ENCODE measurements at places on chromosomes 1 and 21. TPM values are rescaled to one million over a fixed set of nuclear protein-coding genes. Genes with fewer than 3 reads are reported as not detected.

GRCh38 chr1:158793604-158794003, 12.6 kb upstream of the OR6N2 start:
- H3K27ac ChIP-seq = no peak overlapping the region
- H3K36me3 ChIP-seq = no peaks in the 10 kb centered on the region
- DNase-seq = no peak
- H3K4me3 ChIP-seq = no peak overlapping the region
- no peaks in the 10 kb centered on the region for H3K4me1 ChIP-seq

GRCh38 chr1:205918955-205919746, 24.1 kb downstream of the SLC26A9 start:
- no peaks in the 10 kb centered on the region for H3K27me3 ChIP-seq
- peak; percentile 82 for DNase-seq
- H3K36me3 ChIP-seq = no peaks in the 10 kb centered on the region

The SNRPE gene
- 59.9 TPM for total RNA-seq

GRCh38 chr1:244092293-244092963, 41.3 kb downstream of the ZBTB18 start:
- no peaks in the 10 kb centered on the region for H3K4me1 ChIP-seq
- H3K4me3 ChIP-seq = no peak overlapping the region
- no peaks in the 10 kb centered on the region for H3K27me3 ChIP-seq
- no peak overlapping the region for H3K27ac ChIP-seq
- H3K36me3 ChIP-seq = no peaks in the 10 kb centered on the region
- no peak for DNase-seq

DNA sequence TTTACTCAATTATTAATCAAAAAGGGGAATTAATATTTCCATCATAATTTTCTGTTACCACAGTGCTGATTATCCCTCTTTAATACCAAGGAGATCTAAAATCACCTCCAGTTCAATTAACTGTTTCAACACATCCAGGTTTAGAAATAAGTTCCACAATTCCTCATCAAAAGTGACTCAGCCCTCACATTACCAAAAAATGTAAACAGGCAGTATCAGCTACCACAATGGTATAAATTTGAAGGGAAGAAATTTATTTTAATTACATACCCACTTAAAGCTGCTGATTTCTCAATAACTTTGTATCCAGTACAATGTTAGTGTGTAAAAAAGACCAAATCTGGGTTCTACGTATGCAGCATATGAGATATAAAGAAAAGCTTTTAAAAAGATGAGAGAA, 51.9 kb downstream of the EIF4G3 start:
- H3K4me3 ChIP-seq = no peak overlapping the region
- no peak overlapping the region for H3K27ac ChIP-seq
- peaks cover 23% of the 10 kb centered on the region for H3K4me1 ChIP-seq
- H3K27me3 ChIP-seq = no peaks in the 10 kb centered on the region
- no peak for DNase-seq

DNA sequence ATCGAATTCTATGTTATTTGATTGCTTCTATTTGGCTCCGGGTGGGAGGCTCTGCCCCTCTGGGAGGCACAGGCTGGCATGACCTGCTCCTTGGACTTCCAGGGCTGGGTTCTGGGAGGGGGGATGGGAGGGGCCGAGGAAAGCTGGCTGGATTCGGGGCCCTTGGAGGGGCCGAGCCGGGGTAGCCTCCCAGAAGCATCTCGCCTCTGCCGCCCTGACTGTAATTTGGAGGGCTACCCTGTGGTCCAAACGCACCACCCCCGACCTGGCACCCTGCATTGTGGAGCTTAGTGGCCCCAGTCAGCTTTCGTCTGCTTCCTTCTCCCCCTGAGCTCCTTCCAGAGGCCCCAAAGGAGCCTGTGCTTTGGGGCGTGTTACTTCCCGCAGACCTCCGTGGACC, 85.4 kb upstream of the TMEM51 start:
- no peaks in the 10 kb centered on the region for H3K36me3 ChIP-seq
- no peaks in the 10 kb centered on the region for H3K27me3 ChIP-seq
- no peak for DNase-seq

The PLCH2 gene
- total RNA-seq = 0.54 TPM

DNA sequence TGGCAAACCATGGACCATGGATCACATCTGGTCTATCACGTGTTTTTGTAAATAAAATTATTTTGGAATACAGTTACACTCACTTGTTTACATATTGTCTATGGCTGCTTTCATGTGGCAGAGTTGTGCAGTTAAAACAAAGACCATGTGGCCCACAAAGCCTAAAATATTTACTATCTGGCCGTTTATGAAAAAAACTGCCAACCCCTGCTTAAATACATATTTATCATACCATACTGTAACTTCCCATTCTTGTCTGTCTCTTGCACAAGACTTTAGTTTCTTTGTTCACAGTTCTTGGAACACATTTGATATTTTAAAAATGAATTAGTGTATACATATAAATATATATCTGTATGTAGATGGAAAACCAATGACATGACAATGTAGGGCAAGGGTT, 141.5 kb downstream of the PAPPA2 start:
- H3K4me3 ChIP-seq = no peak overlapping the region
- H3K36me3 ChIP-seq = no peaks in the 10 kb centered on the region
- no peak for DNase-seq
- H3K4me1 ChIP-seq = no peaks in the 10 kb centered on the region
- H3K27me3 ChIP-seq = no peaks in the 10 kb centered on the region
- no peak overlapping the region for H3K27ac ChIP-seq

The SMIM12 gene
- total RNA-seq = 25.3 TPM

DNA sequence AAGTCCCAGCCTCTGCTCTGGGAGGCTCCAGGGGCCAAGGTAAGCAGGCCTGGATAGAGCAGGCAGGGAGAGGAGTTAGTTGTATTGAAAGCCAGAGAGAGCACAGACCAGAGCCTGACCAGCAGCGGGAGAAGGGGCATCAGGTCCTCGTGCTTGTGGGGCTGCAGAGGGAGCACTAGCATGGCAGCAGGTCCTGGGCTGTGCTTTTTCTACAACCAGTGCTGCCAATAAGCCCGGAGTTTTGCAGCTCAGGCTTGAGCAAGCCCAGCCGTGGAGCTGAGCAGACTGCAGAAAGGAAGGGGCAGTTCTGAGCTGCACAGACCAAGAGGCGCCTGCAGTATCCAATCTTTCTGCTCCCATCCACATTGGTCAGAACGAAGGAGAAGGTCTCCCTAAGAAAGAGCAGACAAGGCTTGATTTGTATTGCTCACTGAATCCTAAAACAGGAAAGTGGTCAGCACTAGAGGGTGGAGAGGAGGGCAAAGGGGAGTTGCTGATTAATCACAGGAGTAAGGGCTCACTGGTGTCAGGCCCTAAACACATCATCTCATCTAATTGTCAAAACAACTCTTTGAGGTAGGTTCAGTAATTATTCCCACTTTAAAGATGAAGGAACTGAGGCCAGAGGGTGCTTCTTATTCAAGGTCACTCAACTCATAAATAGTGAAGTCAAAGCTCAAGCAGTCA, 2.7 kb downstream of the DENND2D start:
- H3K27ac ChIP-seq = no peak overlapping the region
- H3K36me3 ChIP-seq = no peaks in the 10 kb centered on the region
- no peaks in the 10 kb centered on the region for H3K4me1 ChIP-seq

- H3K27me3 ChIP-seq = no peaks in the 10 kb centered on the region
- H3K27ac ChIP-seq = no peak overlapping the region
- no peaks in the 10 kb centered on the region for H3K4me1 ChIP-seq
- peaks cover 38% of the 10 kb centered on the region for H3K36me3 ChIP-seq
- no peak for DNase-seq
Observed at GRCh38 chr21:36959020-36959835, 7.2 kb downstream of the HLCS start.

GRCh38 chr1:83527987-83528386, 470.9 kb downstream of the TTLL7 start:
- peaks cover 5% of the 10 kb centered on the region for H3K4me1 ChIP-seq
- H3K27ac ChIP-seq = no peak overlapping the region
- no peaks in the 10 kb centered on the region for H3K27me3 ChIP-seq

GRCh38 chr1:159532922-159533321, 2.9 kb downstream of the OR10J5 start:
- no peak overlapping the region for H3K27ac ChIP-seq
- no peaks in the 10 kb centered on the region for H3K27me3 ChIP-seq
- H3K4me3 ChIP-seq = no peak overlapping the region

DNA sequence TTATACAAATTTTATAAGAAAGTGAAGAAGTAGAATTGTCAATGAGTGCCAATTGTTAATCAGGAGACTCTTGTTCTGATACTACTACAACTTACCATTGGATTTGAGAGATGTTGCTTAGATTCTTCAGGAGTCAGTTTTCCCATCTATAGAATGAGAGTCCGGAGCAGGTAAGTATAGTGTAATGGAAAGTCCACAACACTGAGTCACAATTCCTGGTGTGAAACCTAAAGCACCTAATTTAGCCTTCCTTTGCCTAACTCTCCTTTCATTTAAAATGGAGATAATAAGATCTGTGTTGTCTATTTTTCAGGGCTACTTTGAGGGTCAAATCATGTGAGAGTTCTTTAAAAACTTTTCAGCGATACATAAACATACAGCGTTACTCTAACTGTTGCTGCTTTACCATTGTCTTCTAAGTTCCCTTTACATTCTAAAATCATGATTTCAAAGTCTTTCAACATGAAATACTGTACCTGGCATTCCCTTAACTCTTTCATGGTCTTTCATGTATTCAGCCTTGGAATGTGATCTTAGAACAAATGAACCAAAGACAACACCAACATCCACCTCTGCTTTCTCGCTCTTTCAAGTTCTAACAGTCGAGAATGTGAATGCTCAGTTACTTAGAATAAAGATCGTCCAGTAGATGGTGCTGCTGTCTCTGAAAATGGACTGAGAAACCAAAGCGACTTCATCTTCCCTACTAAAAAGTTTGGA, 90.9 kb downstream of the SLC30A10 start:
- H3K27me3 ChIP-seq = no peaks in the 10 kb centered on the region
- no peaks in the 10 kb centered on the region for H3K36me3 ChIP-seq
- no peak overlapping the region for H3K27ac ChIP-seq
- no peak overlapping the region for H3K4me3 ChIP-seq
- no peak for DNase-seq

GRCh38 chr21:42585881-42586280, 67.5 kb upstream of the PDE9A start:
- H3K4me3 ChIP-seq = no peak overlapping the region
- H3K4me1 ChIP-seq = no peaks in the 10 kb centered on the region
- H3K27me3 ChIP-seq = no peaks in the 10 kb centered on the region
- H3K27ac ChIP-seq = no peak overlapping the region
- DNase-seq = no peak

DNA sequence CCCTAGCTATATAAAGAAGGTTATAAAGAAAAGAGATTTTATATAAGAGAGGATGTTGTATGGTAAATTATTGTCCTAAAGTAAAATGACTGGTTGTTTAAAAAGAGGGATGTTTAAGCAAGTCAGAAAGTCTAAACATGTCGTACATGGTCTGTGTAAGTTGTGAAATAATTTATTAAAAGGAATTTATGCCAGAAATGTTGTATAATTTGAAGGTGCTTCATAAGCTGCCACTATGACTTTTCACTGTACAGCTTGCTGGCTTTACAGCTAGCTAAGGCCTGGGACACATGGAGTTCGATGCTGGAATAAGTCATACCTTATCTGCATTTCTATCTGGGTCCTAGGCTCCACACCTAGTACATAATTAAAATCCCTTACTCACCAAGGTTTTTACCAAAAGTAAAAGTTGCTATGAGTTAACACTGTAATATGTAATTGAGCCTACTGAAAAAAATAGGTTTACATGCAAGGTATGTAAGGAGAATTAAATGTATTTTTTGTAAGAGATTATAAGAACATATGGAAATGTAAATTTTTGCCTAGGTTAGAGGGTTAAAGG, 59.0 kb upstream of the EDEM3 start:
- no peak for DNase-seq
- H3K36me3 ChIP-seq = peaks cover 40% of the 10 kb centered on the region
- no peak overlapping the region for H3K4me3 ChIP-seq
- H3K27me3 ChIP-seq = no peaks in the 10 kb centered on the region

GRCh38 chr1:170377440-170377839, 154.5 kb upstream of the GORAB start:
- no peak for DNase-seq
- no peaks in the 10 kb centered on the region for H3K4me1 ChIP-seq
- no peaks in the 10 kb centered on the region for H3K27me3 ChIP-seq

The C1QB gene
- total RNA-seq = 82.0 TPM

The FOXD3 gene
- 3.9 TPM for total RNA-seq

The PEAR1 gene
- 8.3 TPM for total RNA-seq

GRCh38 chr1:16088996-16089395, 15.5 kb upstream of the FAM131C start:
- H3K4me1 ChIP-seq = no peaks in the 10 kb centered on the region
- no peak overlapping the region for H3K27ac ChIP-seq
- H3K36me3 ChIP-seq = no peaks in the 10 kb centered on the region
- no peak for DNase-seq
- H3K4me3 ChIP-seq = no peak overlapping the region
- H3K27me3 ChIP-seq = no peaks in the 10 kb centered on the region

- DNase-seq = no peak
- H3K4me3 ChIP-seq = no peak overlapping the region
- H3K27me3 ChIP-seq = no peaks in the 10 kb centered on the region
- no peaks in the 10 kb centered on the region for H3K36me3 ChIP-seq
Observed at GRCh38 chr1:221343136-221343535, 398.8 kb downstream of the DUSP10 start.

The EFNA1 gene
- total RNA-seq = 16.8 TPM

GRCh38 chr1:177471244-177471643, 300.5 kb downstream of the BRINP2 start:
- no peak for DNase-seq
- no peaks in the 10 kb centered on the region for H3K36me3 ChIP-seq
- no peaks in the 10 kb centered on the region for H3K4me1 ChIP-seq
- no peak overlapping the region for H3K4me3 ChIP-seq

The IKBKE gene
- total RNA-seq = 3.0 TPM

GRCh38 chr1:13728091-13728715, 28.2 kb downstream of the PRDM2 start:
- H3K27me3 ChIP-seq = no peaks in the 10 kb centered on the region
- H3K27ac ChIP-seq = no peak overlapping the region
- DNase-seq = no peak

The AQP10 gene
- not detected for total RNA-seq

The HPDL gene
- not detected for total RNA-seq

The KRTAP27-1 gene
- not detected for total RNA-seq

GRCh38 chr21:35457097-35457804, 408.1 kb upstream of the RUNX1 start:
- no peaks in the 10 kb centered on the region for H3K36me3 ChIP-seq
- H3K4me3 ChIP-seq = no peak overlapping the region
- H3K27me3 ChIP-seq = no peaks in the 10 kb centered on the region
- no peaks in the 10 kb centered on the region for H3K4me1 ChIP-seq
